ENCODE measurements at places on chromosomes 11 and 22.

- peaks cover 9% of the 10 kb centered on the region for H3K27me3 ChIP-seq
- no peak overlapping the region for H3K27ac ChIP-seq
- no peaks in the 10 kb centered on the region for H3K36me3 ChIP-seq
- DNase-seq, result no peak
Observed at GRCh38 chr11:120937501-120937900, 86.4 kb upstream of the TBCEL start.

DNA sequence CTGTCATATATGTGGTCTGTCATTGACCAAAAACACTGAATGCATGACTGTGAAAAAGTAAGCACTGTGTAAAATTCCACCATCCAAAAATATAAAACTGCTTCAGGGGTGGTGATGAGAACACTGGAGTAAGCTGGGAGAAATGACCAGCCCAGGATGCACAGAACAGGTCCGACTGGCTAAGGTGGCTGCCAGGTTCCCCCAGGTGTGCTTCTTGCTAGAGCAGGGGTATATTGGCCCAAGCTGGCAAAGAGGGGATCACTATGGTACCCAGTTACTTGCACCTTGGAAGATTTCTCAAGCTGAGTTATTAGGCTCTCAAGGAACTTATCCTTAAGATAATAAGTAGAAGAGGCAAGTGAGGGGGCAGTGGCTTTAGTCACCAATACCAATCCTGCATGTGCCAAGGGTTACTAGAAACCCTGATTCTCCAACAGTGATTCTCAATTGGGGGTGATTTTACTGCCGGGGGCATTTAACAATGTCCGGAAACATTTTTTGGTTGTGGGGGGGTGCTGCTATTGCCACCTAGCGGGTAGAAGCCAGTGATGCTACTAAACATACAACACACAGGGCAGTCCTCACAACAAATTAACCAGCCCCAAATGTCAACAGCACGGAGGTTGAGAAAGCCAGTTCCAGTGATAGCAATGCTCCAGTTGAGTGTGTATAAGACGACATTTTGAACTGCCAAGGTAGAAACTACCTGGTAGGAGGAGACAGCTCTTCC is 15.7 kb downstream of the SNU13 start:
- peaks cover under 1% of the 10 kb centered on the region for H3K4me1 ChIP-seq
- no peak for DNase-seq
- peaks cover 47% of the 10 kb centered on the region for H3K36me3 ChIP-seq
- H3K27ac ChIP-seq, result no peak overlapping the region

DNA sequence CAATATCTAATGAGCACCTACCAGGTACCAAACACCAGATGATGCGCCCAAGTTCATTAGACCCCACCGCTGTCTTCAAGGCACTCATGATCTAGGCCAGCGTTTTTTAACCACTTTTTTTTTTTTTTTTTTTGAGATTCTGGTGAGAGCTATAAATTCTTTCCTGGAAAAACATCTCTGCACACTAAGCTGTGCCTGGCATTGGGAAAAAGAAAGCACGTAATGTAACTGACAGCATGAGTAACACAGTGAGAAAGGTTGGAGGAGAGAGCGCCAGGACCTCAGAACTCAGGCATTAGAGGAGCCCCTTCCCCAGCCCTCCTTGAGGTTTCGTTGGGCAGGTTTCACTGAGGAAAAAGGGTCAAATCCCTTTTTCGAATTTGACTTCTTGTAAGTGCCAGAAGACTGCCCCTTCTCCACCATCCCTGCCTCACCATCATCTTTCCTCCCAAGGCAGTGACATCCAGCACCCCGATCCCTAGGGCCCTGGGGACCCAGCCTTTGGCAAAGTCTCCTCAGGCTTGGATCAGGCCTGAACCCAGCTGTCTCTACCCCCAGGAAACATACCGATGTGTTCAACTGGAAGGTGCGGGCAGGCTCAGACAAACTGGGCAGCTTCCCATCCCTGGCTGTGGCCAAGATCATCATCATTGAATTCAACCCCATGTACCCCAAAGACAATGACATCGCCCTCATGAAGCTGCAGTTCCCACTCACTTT is 26.1 kb upstream of the SMIM35 start:
- no peaks in the 10 kb centered on the region for H3K36me3 ChIP-seq
- peaks cover 3% of the 10 kb centered on the region for H3K4me1 ChIP-seq
- no peak overlapping the region for H3K27ac ChIP-seq
- H3K4me3 ChIP-seq, result no peak overlapping the region

GRCh38 chr11:102292933-102293332 is 24.4 kb upstream of the BIRC3 start:
- H3K36me3 ChIP-seq, result no peaks in the 10 kb centered on the region
- no peaks in the 10 kb centered on the region for H3K27me3 ChIP-seq
- peaks cover 19% of the 10 kb centered on the region for H3K4me1 ChIP-seq

DNA sequence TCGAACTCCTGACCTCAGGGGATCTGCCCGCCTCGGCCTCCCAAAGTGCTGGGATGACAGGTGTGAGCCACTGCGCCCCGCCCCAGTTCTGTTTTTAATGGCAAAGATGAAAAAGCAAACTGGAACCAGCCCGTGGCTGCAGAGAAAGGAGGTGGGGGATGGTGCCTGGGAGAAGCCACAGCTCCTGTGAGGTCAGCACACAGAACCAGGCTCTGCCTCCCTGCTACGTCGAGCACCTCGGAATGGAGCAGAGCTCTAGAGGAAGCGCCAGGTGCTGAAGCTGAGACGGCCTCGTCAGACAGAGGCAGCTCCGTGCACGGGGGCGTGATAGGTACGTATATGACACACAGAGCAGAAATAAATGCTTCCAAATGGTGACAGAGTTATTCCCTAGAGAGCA is 8.5 kb downstream of the DRD4 start:
- no peak overlapping the region for H3K4me3 ChIP-seq
- H3K27me3 ChIP-seq, result no peaks in the 10 kb centered on the region
- peaks cover 5% of the 10 kb centered on the region for H3K4me1 ChIP-seq
- peaks cover 19% of the 10 kb centered on the region for H3K36me3 ChIP-seq

DNA sequence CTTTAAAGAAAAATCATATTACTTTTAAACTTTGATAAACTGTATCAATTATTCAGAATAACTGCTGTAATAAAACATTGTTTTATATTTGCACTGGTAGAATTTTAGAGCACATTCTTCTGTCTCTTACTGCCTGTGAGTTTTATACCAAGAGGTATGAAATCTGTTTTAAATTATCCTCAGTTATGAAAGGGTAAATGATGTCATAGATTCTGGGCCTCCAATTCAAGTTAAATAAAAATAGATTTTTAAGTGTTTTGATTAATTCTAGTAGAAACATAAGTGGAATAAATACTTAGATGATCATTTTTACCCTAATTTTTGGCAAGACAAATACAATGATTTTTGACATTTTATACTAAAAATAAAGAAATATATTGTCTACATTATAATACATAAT is 93.0 kb downstream of the GUCY1A2 start:
- no peaks in the 10 kb centered on the region for H3K36me3 ChIP-seq
- no peaks in the 10 kb centered on the region for H3K27me3 ChIP-seq
- no peak overlapping the region for H3K4me3 ChIP-seq
- H3K4me1 ChIP-seq, result no peaks in the 10 kb centered on the region

GRCh38 chr22:26484360-26484706 is 656 bp downstream of the SRRD start:
- H3K27me3 ChIP-seq, result no peaks in the 10 kb centered on the region
- peaks cover 22% of the 10 kb centered on the region for H3K36me3 ChIP-seq
- peak overlapping the region; percentile 86 for H3K27ac ChIP-seq
- peak overlapping the region; percentile 76 for H3K4me3 ChIP-seq
- H3K4me1 ChIP-seq, result peaks cover 51% of the 10 kb centered on the region

GRCh38 chr11:729492-730074 is 17.7 kb upstream of the TALDO1 start:
- no peak overlapping the region for H3K27ac ChIP-seq
- H3K36me3 ChIP-seq, result no peaks in the 10 kb centered on the region
- H3K4me3 ChIP-seq, result no peak overlapping the region
- H3K27me3 ChIP-seq, result no peaks in the 10 kb centered on the region

GRCh38 chr11:97963528-97964331 is 1057.0 kb upstream of the CNTN5 start:
- H3K4me1 ChIP-seq, result no peaks in the 10 kb centered on the region
- no peak overlapping the region for H3K4me3 ChIP-seq
- no peaks in the 10 kb centered on the region for H3K27me3 ChIP-seq
- H3K27ac ChIP-seq, result no peak overlapping the region
- no peaks in the 10 kb centered on the region for H3K36me3 ChIP-seq
- DNase-seq, result no peak

DNA sequence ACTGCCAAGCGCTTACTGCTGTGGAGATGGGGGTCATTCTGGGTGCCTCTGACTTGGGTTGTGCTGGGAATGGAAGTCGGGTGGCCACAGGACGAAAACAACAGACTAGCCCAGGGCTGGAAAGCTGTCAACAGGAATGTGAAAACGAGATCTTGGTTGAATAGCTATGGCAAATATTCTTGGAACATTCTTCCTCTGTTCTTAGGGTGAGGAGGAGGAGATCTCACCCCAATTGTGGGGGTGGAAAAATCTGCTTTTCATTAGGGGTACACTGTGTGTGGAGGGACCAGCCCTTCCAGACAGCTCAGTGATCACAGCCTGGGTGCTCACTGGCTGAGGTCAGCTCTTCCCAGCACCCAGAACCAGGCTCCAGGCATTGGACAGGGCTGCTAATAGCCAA is 52.0 kb upstream of the PRSS23 start:
- no peak overlapping the region for H3K27ac ChIP-seq
- H3K27me3 ChIP-seq, result no peaks in the 10 kb centered on the region
- H3K36me3 ChIP-seq, result no peaks in the 10 kb centered on the region

DNA sequence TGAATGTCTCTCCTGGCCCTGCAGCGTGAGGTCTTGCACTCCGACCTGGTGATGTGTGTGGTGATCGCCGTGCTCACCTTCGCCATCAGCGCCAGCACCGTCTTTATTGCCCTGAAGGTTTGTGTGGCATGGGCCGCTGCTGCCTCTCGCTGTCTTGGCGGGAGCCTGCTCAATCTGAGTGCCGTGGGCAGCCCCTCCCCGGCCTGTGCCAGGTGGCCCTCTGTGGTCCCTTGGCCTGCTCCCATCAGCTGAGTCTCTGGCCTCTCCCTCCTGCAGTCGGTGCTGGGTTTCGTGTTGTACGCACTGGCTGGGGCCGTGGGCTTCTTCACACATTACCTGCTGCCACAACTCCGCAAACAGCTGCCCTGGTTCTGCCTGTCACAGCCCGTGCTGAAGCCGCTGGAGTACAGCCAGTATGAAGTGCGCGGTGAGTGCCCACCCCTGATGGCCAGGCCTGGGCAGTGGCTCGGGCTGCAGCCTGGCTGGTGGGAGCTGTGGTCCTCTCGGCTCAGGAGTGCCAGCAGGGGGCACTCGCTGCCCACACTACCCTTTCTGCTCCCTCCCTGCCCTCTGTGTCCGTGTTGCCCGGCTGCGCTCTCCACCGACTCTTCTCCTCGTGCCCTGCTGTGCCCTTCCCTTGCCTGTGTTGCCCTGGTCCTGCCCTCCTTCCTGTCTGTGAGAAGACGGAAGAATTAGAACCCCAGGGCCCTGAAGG is 10.2 kb downstream of the PCNX3 start:
- peak; percentile 42 for DNase-seq
- H3K27ac ChIP-seq, result no peak overlapping the region
- no peaks in the 10 kb centered on the region for H3K27me3 ChIP-seq
- H3K36me3 ChIP-seq, result peaks cover 93% of the 10 kb centered on the region

- no peak for DNase-seq
- no peak overlapping the region for H3K4me3 ChIP-seq
- H3K4me1 ChIP-seq, result peaks cover 3% of the 10 kb centered on the region
- no peaks in the 10 kb centered on the region for H3K27me3 ChIP-seq
- H3K36me3 ChIP-seq, result peaks cover 6% of the 10 kb centered on the region
- H3K27ac ChIP-seq, result no peak overlapping the region
Observed at GRCh38 chr11:57751176-57751575, 443 bp downstream of the BTBD18 start.

- H3K36me3 ChIP-seq, result no peaks in the 10 kb centered on the region
- H3K27ac ChIP-seq, result no peak overlapping the region
- H3K4me1 ChIP-seq, result peaks cover 13% of the 10 kb centered on the region
- no peak for DNase-seq
Observed at GRCh38 chr11:130157101-130157500, 2.5 kb upstream of the ST14 start.

DNA sequence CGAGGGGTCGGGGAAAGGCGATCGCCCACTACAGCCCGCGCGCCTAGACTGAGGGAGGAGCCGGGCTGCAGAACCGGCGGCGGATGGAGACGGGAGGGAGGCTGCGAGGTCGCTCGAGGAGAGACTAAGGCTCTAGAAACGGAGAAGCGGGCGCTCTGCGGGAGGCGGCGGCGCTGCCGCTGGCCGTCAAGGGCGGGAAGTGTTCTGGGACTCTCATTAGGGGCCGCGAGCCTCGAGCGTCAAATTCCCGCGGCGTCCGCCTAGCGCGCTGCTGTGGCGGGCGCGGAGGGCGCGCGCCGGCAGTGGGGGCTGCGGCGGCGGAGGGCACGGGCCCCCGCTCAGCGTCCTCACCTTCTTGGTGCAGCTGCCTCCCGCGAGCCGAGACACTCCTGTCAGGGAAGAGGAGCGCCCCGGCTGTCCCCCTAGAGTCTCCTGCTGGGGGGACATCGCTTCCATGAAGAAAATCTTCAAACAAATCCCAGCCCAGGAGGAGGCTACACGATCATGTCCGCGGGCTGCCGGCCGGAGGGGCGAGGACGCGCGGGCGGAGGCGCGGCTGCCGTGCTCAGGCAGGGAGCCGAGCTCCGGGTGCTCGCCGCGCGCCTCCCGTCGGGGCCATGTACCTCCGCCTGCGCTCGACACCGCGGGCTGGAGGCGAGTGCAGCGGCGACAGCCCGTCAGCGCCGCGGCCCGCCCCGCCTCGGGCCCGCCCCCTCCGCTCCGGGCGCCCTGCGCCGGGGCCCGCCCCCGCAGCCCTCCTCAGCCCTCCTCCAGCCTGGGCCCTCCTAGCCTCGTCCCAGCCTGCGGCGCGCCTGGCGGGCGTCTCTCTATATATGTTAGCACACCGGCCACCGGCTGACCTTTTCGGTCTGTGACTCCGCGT is at the start of gene ARHGAP20:
ARHGAP20 (minus strand) TSS at position 662 of the 883 bp plus-strand sequence; CDS start at position 456, 206 bp downstream.
- peak; percentile 31 for DNase-seq
- H3K27me3 ChIP-seq, result peaks cover 67% of the 10 kb centered on the region
- no peaks in the 10 kb centered on the region for H3K36me3 ChIP-seq
- H3K27ac ChIP-seq, result no peak within 1 kb of the TSS
- H3K4me3 ChIP-seq, result peak within 1 kb of the TSS; percentile 43
